GM23248 (cell line): ENCODE measurements at places on chromosomes 13 and 19.

- 0 out of 2 replicates have a peak overlapping the region, but pooled peaks have one; percentile 10 for H3K4me3 ChIP-seq
- DNase-seq = no peak
- peak overlapping the region; percentile 93 for H3K27ac ChIP-seq
- peaks cover 33% of the 10 kb centered on the region for H3K4me1 ChIP-seq
These were observed 6.2 kb downstream of the ZNF708 start for GRCh38 chr19:21323000-21323399.

DNA sequence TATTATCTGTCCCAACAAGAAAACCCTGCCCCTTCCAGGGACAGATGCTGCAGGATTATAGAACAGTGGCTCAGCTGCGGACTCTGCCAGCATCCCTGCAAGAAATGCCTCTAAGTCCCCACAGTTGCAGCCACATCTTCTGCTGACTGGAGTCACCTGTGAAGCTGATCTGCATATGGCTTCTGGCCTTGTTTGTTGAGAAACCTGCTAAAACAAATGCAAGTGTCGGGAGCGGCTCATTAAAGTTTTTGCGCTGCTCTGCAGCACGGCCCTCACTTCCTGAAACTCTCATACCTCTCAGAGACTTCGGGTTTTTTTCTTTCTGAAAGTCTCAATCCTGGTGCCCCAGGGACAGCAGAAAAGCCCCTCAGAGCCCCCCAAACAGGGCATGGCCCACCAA lies 725.0 kb downstream of the UQCRFS1 start:
- H3K36me3 ChIP-seq = no peaks in the 10 kb centered on the region
- H3K27ac ChIP-seq = no peak overlapping the region
- peaks cover 12% of the 10 kb centered on the region for H3K27me3 ChIP-seq
- H3K4me1 ChIP-seq = no peaks in the 10 kb centered on the region

DNA sequence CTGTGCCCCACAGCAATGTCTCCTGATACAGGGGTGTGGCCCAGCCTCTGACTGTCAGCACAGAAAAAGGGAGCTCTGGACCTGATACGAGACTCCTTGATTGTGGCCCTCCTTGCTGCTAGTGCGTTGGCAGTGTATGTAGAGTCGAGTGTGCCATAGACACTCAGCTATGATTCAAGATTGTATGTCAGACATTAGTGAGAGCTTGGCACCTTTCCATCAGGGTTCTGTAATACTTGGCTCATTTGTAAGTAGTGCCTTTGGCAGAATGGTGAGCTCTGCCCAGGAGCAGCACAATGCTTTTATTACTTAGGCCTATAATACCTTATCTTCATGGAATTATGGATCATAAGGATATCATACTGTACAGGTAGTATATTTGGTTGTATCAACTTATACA lies 83.4 kb downstream of the ATP8A2 start:
- H3K4me1 ChIP-seq = no peaks in the 10 kb centered on the region
- no peak overlapping the region for H3K4me3 ChIP-seq
- no peaks in the 10 kb centered on the region for H3K36me3 ChIP-seq
- H3K27me3 ChIP-seq = no peaks in the 10 kb centered on the region

GRCh38 chr13:105948143-105948542 lies 587.3 kb downstream of the EFNB2 start:
- no peaks in the 10 kb centered on the region for H3K4me1 ChIP-seq
- H3K36me3 ChIP-seq = no peaks in the 10 kb centered on the region
- DNase-seq = no peak

DNA sequence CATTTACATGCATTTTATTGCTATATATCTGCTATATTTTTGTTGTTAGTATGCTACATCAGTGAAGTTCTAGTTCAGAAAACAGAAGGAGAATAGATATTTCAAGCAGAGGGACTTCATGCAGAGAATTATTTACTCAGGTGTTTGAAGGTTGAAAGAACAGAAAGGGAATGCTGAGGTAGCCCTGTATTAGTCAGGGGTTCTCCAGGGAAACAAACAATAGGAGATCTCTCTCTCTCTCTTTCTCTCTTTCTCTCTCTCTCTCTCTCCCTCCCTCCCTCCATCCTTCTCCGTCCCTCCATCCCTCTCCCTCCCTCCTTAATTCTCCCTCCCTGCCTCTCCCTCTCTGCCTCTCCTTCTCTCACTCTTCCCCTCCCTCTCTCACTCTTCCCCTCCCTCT lies 114.3 kb upstream of the TDRD3 start:
- no peak overlapping the region for H3K27ac ChIP-seq
- no peaks in the 10 kb centered on the region for H3K4me1 ChIP-seq
- no peak for DNase-seq
- H3K4me3 ChIP-seq = no peak overlapping the region

DNA sequence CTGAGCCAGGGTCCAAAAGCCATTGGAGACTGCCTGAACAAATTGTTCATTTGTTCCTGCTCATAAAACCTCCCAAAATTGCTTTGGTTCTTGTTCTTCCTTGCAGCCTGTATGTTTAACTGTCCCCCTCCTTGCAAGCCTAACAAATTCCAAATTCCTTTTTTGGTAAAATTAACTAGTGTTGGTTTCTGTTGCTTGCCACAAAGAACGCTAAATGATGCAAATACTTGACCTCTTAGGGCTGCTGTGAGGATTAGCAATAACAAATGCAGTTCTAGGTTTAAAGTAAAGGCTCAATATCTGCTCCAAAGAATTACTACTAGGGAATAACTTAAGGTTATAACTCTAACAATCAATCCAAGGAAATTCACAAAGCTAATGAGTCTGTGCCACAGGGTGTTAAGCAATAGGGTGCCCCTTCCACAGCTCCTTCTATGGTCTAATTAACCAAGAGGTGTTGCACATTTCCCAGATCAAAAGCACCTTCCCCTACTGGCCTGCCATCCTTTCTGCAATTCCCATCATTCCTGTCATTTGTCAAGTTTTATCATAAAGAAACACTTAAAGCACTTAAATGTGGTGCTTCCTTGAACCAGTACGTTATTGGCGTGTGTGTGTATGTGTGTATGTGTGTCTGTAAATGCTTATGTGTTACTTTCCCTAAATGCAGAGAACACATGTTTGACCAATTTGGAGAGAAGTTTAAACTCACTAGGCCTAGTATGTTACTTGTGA lies 110.2 kb downstream of the RAP2A start:
- no peak overlapping the region for H3K27ac ChIP-seq
- no peaks in the 10 kb centered on the region for H3K36me3 ChIP-seq
- no peak for DNase-seq
- 0 out of 2 replicates have a peak, but pooled peaks cover 5% of the 10 kb centered on the region for H3K4me1 ChIP-seq

DNA sequence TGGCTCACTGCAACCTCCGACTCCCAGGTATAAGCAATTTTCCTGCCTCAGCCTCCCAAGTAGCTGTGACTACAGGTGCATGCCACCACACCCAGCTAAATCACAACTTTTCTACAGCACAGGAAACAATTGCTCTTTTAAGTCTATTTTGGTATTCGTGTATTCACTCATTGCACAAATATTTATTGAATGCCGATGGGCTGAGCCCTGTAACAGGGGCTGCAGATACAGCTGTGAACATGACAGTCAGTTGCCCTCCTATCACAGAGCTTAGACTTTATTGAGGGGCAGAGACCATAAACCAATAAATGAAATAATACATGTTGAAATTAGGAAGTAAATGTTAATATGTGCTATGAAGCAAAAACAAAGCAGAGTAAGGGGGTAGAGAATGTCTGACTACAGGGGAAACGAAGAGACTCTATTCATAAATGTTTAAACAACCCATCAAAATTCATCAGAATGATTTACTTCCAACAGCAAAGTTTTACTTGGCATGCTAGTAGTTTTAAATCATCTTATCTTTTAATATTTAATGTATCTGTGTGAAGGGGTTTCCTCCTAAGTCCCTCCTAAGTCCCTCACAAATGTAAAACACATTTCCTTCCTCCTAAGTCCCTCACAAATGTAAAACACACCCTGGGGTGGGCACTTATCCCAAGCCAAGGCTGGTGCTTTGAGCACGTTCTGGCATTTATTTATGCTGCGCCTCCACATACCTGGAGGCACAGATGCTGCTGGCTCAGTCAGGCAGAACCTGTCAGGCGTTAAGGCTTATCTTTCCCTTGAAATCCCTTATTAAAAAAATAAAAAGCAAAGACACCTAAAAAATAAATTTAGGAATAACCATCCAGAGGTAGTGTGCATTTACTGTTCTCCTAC lies 140.8 kb downstream of the MIPEP start:
- H3K27ac ChIP-seq = no peak overlapping the region
- peaks cover 9% of the 10 kb centered on the region for H3K4me1 ChIP-seq
- DNase-seq = no peak
- H3K36me3 ChIP-seq = no peaks in the 10 kb centered on the region

GRCh38 chr13:84290386-84290785 lies 408.1 kb upstream of the SLITRK1 start:
- DNase-seq = no peak
- H3K4me3 ChIP-seq = no peak overlapping the region
- no peaks in the 10 kb centered on the region for H3K27me3 ChIP-seq
- H3K27ac ChIP-seq = no peak overlapping the region

DNA sequence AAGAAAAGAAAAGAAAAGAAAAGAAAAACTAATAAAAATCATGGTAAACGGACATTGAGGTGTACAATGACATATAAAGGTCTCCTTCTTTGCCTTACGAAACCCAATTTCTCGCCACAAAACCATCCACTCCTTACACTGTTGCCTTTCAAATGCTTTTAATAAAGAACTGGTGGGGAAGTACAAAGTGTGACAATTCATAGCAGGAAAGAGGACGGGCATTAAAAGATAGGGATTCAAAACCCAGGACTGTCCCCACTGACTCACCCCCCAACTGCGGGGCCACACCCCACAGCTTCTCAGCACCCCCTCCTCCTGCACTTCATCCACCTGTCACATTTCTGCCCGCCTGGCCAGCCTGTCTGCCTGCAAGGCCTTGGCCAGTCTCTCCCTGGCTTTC lies 2.4 kb downstream of the MBD3L2B start:
- H3K36me3 ChIP-seq = no peaks in the 10 kb centered on the region
- no peak overlapping the region for H3K27ac ChIP-seq
- no peak overlapping the region for H3K4me3 ChIP-seq
- DNase-seq = no peak
- H3K4me1 ChIP-seq = no peaks in the 10 kb centered on the region
- H3K27me3 ChIP-seq = 0 out of 2 replicates have a peak, but pooled peaks cover 4% of the 10 kb centered on the region

DNA sequence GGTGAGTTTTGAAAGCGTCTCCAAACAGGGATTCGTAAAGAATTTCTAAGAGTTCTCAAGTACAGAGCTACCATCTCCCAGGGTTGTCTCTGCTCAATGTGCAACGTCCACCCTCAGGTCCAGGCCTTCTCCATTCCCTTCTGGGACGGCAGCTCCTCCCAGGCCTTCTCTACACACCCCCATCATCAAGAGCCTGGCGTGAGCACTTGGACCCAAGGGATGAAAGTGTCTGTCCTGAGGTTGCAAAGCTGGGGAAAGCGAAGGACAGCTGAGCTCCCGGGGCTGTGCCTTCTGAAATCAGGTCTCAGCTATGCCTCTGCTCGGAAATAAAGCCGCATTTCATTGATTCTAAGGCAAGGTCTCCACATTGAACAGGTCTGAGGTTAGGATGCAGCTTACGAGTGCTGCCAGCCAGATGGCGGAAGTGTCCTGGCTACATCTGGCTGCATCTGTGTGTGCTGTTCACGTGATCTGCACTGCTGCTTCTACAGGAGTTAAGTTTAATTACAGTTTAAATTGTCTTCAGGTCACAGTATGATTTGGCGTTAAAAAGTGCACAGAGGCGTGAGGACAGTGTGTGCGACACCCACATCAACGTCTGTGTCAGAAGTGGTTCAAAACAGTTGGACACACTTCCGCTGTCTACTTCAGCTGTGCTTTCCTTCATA lies 27.0 kb upstream of the MIER2 start:
- H3K4me3 ChIP-seq = no peak overlapping the region
- H3K4me1 ChIP-seq = no peaks in the 10 kb centered on the region; the same call in 1 of the 2 replicates
- H3K27me3 ChIP-seq = peaks cover 69% of the 10 kb centered on the region
- no peaks in the 10 kb centered on the region for H3K36me3 ChIP-seq

DNA sequence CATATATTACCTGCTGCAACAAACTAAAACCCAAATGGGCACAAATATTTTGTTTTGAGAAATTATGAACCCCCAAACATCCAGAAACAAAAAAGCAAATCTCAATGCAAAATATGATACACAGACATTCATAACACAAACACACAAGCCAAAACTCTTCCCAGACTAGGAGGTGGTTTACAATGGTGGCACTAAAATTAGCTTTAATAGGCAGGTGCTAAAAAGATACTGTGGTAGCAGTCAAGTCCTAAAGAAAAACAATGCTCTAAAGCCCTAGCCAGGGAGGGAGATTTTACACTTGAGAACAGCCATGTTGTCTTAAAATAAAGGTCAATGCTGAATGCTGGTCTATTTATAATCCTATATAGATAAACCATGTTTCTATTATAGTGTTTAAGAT lies 65.0 kb downstream of the DOCK9 start:
- H3K4me3 ChIP-seq = no peak overlapping the region
- no peak for DNase-seq
- H3K36me3 ChIP-seq = no peaks in the 10 kb centered on the region
- H3K27ac ChIP-seq = no peak overlapping the region
- H3K4me1 ChIP-seq = peaks cover 12% of the 10 kb centered on the region
- no peaks in the 10 kb centered on the region for H3K27me3 ChIP-seq

- DNase-seq = no peak
- H3K4me1 ChIP-seq = no peaks in the 10 kb centered on the region
- H3K27ac ChIP-seq = no peak overlapping the region
- H3K27me3 ChIP-seq = no peaks in the 10 kb centered on the region
- H3K36me3 ChIP-seq = no peaks in the 10 kb centered on the region
These were observed 1181.9 kb downstream of the OLFM4 start for GRCh38 chr13:54210397-54211049.

- no peaks in the 10 kb centered on the region for H3K27me3 ChIP-seq
- H3K4me1 ChIP-seq = peaks cover 30% of the 10 kb centered on the region
- H3K27ac ChIP-seq = peak overlapping the region; percentile 31
- H3K4me3 ChIP-seq = no peak overlapping the region
These were observed 67.5 kb downstream of the POSTN start for GRCh38 chr13:37531049-37531448.

DNA sequence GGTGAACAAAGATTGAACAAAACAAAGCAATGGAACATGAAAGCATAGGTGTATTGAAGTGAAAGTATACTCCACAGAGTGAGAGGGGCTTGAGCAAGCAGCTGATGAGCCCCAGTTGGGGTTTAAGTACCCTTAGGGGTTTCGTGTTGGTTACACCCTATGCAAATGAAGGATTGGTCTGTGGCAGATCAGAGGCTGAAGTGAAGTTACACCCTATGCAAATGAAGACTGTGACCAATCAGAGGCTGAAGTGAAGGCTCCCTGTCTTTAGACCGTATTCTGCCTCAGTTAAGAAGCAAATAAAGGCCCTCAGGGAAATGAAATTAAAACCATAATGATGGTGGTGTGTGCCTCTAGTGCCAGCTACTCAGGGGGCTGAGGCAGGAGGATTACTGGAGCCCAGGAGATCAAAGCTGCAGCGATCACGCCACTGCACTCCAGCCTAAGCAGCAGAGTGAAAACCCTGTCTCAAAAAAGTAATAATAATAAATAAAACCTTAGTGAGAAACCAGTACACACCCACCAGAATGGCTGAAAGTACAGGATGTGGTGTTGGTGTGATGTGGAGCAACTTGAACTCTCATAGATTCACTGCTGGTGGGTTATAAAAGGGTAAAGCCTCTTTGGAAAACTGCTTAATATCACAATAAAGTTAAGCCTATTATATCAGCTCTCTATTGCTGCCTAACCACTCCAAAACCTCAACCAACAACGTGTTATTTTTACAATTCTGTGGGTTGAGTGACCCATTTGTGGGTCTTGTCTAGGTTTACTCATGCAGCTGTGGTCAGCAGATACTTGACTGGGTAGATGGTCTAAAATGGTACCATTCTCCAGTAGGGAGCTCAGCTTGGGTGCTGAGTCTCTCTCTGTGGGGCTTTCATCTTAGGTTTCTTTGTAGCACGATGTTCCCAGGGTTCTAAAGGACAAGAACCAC lies 12.8 kb upstream of the UPF3A start:
- H3K4me3 ChIP-seq = no peak overlapping the region
- no peaks in the 10 kb centered on the region for H3K27me3 ChIP-seq
- peaks cover 73% of the 10 kb centered on the region for H3K36me3 ChIP-seq
- H3K4me1 ChIP-seq = peaks cover 26% of the 10 kb centered on the region
- no peak for DNase-seq
- H3K27ac ChIP-seq = no peak overlapping the region
